Tibial artery (tissue), 4 donors: ENCODE measurements at places on chromosomes 16 and 17.
A peak's percentile ranks its signal among the peaks of the same experiment; 100 is the strongest.

GRCh38 chr16:78633551-78633950 lies 534.1 kb downstream of the WWOX start:
- no peak for DNase-seq

DNA sequence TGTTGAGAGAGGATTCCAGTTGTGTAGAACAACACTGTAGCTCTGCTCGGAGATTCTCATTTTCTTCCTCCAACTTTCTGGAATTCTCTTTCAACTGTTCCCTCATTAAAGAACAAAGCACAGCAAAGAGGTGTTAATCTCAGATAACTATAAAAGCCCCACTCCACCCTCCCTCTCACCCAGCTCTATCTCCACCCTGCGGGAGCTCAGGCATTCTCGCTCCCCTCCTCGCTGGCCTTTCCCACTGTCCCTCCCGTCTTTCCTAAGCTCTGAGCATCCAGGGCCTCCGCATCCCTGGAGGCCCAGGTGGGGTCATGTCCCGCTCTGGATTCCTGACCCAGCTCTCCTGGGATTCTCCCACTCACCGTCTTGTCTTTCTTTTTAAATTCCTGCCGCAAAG lies 35.1 kb downstream of the DHX38 start:
- no peak for DNase-seq

GRCh38 chr17:75773808-75774470 lies 8.9 kb upstream of the GALK1 start:
- DNase-seq, result peak; percentile 66

DNA sequence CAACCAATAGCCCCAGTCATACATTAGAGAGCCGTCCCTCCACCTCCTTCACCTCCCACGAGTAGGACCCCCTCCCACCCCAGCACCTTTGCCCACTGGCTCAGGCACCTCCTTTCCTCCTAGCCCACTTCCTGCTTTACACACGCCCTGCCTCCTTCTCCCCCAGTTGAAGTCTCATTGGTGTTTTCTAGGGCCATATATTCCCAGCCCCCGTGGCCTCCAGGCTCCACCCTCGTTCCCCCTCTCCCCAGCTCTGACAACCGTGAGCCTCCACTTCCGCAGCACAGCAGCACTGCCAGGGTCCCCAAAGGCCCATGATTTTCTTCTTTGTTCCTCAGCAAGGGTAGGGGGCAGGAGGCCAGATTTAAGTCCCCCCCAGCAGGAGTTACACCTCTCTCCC lies 340.3 kb upstream of the TNRC6C start:
- DNase-seq, result no peak

- DNase-seq, result no peak
Observed at GRCh38 chr17:82502207-82502606, 17.3 kb upstream of the FOXK2 start.

DNA sequence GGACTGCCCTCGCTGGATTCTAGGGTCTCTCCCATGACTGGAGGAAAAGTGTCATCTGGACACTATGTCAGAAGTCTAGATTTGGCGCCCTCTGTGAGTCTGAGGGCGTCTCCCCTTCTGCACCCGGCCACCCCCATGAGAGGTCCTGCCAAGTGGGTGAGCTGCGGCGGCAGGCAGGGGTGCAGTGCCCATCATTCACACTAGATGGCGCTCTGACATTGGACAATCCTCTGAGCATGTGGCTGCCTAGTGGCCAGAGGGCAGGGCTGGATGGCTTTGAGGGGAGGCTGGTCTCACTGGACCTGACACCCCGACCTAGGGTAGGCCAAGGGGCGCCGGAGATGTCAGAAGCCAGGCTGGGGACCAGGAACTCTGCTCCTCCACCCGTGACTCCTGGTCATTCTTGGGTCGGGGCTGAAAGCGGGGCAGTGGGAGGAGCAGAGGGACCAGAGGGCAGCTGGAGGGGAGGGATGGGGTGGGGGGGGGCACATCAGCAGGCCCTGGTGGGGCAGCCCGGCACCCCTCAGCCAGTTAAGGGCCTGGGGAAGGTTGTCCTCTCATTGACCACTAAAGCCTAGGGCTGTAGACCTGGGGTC lies 28.0 kb downstream of the MRM1 start:
- DNase-seq, result peak; percentile 79

DNA sequence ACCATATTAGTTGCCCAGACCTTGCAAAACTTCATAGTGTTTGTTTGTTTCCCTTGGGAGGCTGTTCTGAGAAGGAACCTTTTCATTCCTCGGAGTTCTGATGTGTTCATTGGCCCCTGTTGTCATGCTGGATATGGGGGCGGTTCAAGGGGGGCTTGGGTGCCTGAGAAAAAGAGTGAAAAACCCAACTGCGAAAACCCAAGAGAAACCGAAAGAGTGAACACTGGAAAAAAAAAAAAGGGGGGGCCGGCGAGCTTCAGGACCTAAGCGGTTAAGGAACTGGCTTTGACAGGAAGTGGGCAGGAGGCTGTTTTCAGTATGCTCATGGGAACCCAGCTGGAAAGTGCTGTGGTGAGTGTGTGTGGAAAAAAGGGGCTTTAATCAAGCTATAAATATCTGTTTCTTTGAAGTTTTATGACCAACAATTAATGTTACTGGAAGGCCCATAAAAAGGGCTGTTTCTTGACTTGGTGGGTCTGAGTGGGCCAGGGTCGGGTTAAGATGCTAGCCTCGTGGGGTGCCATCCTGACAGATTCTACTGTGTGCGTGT lies 510.7 kb downstream of the MAF start:
- DNase-seq, result no peak

DNA sequence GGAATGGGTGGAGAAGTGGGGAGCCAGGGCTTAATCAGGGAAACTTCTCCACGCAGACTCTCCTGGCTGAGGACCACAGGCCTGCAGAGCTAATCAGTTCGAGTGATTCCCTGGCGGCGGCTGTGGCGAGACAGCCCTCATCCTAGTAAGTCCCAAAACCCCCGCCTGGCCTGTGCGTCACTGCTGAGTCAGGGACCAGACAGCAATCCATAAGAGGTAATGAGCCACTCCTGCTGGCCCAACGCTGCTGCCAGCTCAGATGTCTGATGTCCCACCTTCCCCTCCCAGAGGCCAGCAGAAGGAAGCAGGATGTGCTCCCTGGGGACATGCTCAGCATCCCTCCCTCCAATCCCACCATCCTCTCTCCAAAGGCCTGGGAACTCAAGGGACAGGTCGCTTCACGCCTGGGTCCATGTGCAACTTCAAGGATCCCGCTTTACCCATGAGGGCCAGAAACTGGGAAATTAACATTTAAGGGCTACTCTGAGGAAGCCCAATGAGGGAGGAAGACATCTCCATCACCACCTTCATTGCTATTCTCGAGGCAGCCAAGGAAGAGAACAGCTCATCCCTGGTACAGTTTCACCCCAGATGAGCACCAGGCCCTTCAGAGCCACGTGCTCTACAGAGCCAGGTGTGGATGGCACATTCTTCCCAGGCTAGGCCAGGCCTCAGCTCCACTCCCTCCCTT lies 7.9 kb downstream of the ACLY start:
- DNase-seq, result no peak

DNA sequence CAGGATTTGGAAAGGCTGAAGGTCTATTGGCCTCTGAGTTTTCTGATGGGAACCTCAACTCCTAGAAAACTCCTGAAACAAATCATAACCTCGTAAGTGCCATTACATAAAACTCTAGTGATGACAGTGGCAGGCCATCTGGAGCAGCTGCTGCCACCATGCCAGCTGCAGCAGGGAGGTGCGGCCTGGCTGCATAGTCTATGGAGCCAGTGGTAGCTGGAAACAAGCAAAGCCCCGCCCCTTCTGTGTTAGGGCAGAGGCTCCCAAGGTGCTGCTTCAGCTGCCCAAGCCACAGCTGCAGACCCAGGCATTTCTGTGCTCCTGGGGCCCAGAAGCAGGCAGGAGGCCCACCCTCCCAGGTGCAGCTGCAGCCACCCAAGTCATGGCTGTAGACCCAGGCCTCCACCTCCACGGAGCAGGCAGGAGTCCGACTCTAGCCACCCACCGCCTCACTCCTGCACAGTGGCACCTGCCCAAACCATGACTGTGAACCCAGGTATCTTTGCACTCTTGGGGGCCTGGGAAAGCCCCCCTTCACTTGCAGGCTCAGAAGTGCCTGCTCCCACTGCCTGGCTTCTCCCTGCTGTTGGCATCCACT lies 254.1 kb upstream of the KCNJ16 start:
- DNase-seq, result no peak

- DNase-seq, result no peak
Observed at GRCh38 chr17:40511667-40512220, 10.3 kb upstream of the TNS4 start.

GRCh38 chr16:10536814-10537389 lies 43.5 kb downstream of the EMP2 start:
- DNase-seq, result no peak

GRCh38 chr17:31414550-31414918 lies 23.1 kb downstream of the RAB11FIP4 start:
- no peak for DNase-seq

DNA sequence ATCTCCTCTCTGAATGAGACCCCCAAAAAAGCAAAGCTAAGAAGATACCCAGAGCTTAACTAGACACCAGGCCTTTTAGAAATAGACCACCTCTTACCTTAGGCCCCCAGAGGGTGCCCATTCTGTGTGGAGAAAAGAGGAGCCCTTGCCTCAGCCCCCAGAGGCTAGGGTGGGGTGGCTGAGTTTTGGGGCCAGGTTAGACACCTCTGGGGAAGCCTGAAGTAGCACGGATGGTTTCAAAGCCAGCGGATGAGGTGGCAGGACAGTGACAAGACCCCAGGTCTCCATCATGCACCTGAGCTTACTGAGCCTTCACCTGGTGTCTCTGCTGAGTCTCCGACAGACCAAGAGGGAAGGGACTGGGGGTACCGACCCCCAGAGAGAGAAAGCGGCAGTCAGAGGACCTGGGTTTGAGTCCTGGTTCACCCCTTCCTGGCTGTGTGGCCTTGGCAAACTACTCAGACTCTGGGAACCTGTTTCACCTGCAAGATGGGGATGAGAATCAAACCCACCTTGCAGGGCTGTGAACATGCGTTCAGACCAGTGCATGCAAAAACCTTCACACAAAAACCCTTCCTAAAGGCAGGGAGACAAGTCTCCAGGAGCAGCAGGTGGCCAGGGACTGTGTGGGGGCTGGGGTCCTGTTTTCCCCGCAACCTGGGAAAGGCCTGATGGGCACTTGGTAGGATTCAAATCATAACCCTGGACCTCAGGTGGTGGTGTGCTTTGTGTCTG lies 7.7 kb downstream of the SCGB1C2 start:
- DNase-seq, result peak; percentile 28

DNA sequence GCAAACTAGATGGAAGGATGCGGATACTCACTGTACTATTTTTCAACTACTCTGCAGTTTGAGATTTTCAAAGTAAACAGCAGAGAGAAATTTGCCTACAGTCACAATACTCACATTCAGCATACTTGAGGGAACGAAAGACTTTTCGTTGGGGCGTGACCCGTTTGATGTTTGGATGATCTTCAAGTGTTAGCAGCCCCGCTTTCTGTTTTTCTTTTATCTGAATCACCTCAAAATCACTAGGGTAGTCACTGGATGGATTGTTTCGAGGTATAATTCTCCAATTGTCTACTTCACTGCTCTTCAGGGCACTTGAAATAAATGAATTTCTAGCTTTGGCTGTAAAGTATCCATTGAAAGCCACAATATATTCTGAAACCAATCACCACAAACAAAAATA lies 17.8 kb downstream of the MBTPS1 start:
- DNase-seq, result no peak

DNA sequence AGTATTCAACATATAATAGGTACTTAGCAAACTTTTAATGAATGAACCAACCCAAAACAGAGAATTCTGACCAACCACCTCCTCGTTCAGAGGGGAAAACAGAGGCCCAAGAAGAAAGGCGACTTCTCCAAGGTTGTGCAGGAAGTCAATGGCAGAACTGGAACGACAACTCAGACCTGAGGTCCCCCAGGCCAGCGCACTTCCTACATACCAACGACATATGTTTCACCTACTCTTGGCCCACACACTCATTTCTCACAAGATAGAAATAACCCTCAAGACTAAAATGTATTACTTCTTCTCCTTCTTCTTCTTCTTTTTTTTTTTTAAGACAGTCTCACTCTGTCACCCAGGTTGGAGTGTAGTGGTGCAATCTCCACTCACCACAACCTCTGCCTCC lies 14.4 kb downstream of the CHCT1 start:
- DNase-seq, result no peak

- no peak for DNase-seq
Observed at GRCh38 chr17:51653878-51654277, 393.5 kb downstream of the UTP18 start.
